CD14-positive monocyte (primary cell): ENCODE measurements at places on chromosomes 2 and 18.

GRCh38 chr2:135590619-135591260 lies 59.5 kb downstream of the R3HDM1 start:
- no peak overlapping the region for H3K4me3 ChIP-seq
- H3K27ac ChIP-seq = no peak overlapping the region
- H3K27me3 ChIP-seq = no peaks in the 10 kb centered on the region
- no peaks in the 10 kb centered on the region for H3K4me1 ChIP-seq
- no peak for DNase-seq

- no peak for DNase-seq
- no peaks in the 10 kb centered on the region for H3K4me1 ChIP-seq
- H3K36me3 ChIP-seq = no peaks in the 10 kb centered on the region
- no peak overlapping the region for H3K27ac ChIP-seq
- H3K4me3 ChIP-seq = no peak overlapping the region
These were observed 158.1 kb upstream of the CHAC2 start for GRCh38 chr2:53609551-53609950.

- no peaks in the 10 kb centered on the region for H3K27me3 ChIP-seq
- peak overlapping the region; percentile 24 for H3K4me3 ChIP-seq
- peaks cover 99% of the 10 kb centered on the region for H3K4me1 ChIP-seq
- H3K36me3 ChIP-seq = peaks cover 38% of the 10 kb centered on the region
These were observed 21.1 kb downstream of the INPP5D start for GRCh38 chr2:233081232-233081730.

DNA sequence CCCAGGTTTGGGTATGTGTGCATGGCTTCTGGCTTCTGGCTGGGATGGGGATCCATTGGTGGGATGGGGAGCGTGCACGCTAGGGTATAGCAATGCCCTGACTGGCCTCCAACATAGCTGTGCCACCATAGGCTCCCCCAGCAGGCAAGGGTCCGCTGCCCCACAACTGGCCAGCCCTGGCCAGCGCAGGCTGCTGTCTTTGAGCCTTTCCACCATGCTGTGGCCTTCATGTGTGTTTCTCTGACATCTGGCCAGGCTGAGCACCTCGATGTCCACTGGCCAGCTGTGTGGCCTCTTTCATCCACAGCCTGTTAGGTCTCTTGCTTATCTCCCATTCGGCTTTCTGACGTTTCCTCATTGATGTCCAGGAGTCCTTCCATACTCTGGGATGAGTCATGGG lies 231.3 kb downstream of the NDUFA10 start:
- no peak overlapping the region for H3K4me3 ChIP-seq
- no peaks in the 10 kb centered on the region for H3K36me3 ChIP-seq
- H3K27me3 ChIP-seq = no peaks in the 10 kb centered on the region
